Stimulated activated CD8-positive, alpha-beta memory T cell treated with anti-CD3 and anti-CD28 coated beads, Interleukin-7, amount 100 ng/mL, for 24 hours (primary cell): ENCODE measurements at places on chromosomes 6 and 20.

DNA sequence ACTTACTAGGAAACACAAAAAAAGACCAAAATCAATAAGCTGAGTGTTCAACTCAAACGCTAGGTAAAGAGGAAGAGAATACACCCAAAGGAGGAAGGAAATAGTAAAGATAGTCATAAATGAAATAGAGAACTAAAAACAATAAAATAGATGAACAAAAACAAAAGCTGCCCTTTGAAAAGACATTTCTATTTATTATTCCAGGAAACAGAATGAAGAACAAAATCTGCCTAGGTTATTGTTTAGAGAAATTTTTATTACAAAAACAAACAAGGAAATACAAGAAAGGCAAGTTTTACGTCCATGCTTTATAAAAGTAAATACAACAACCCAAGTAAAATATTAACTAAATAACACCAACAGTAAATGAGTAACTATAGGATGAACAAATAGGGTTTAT is 20.1 kb downstream of the HLA-DMB start:
- DNase-seq = no peak

DNA sequence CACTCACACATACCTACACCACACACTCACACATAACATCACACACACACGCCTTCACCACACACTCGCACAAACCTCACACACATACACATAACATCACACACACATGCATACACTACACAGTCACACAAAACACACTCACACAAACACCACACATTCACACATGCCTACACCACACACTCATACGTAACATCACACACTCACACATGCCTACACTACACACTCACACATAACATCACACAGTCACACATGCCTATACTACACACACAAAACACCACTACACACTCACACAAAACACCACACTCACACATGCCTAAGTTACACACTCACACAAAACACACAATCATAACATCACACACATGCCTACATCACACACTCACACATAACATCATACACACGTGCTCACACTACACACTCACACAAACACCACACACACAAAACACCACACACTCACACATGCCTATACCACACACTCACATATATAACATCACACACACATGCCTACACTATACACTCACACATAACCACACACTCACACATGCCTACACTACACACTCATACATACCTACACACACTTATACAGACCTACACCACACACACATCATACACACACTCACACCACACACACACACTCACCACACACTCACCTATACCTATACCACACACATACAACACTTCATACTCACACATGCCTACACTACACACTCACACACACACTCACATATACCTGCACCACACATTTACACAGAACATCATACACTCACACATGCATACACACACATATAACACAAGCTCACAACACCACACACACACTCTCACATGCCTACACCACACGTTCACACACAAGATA is 383.5 kb downstream of the C6orf118 start:
- DNase-seq = no peak

- no peak for DNase-seq
Measured at GRCh38 chr20:14997791-14998190, 660.4 kb upstream of the FLRT3 start.

- no peak for DNase-seq
Measured at GRCh38 chr6:162533009-162533400, 194.6 kb downstream of the PRKN start.
